ENCODE measurements at places on chromosomes 11 and 22. TPM values are rescaled to one million over a fixed set of nuclear protein-coding genes. Genes with fewer than 3 reads are reported as not detected.

DNA sequence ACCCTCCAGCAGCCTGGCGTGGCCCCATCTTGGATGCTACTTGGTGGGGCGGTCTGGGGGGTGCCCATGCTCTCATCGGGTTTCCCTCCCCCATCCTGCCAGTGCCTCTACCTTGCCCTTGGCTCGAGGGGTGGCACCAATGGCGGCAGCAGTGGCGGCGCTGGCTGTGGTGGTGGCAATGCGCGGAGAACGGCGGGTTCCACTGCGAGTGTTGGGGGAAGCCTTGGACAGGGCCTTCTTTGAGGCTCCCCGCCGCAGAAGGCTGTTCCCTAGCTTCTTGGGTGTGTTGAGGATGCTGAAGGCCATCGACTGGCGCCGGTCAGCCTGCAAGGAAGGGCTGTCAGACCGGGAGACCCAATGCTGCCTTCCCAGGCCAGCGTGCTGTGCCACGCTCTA lies 5.1 kb downstream of the IL18BP start:
- no peak for DNase-seq

- DNase-seq = no peak
Observed at GRCh38 chr22:44571566-44572413, 73.8 kb upstream of the RTL6 start.

- no peak for DNase-seq
Observed at GRCh38 chr11:27216270-27217149, 146.5 kb downstream of the CCDC34 start.

DNA sequence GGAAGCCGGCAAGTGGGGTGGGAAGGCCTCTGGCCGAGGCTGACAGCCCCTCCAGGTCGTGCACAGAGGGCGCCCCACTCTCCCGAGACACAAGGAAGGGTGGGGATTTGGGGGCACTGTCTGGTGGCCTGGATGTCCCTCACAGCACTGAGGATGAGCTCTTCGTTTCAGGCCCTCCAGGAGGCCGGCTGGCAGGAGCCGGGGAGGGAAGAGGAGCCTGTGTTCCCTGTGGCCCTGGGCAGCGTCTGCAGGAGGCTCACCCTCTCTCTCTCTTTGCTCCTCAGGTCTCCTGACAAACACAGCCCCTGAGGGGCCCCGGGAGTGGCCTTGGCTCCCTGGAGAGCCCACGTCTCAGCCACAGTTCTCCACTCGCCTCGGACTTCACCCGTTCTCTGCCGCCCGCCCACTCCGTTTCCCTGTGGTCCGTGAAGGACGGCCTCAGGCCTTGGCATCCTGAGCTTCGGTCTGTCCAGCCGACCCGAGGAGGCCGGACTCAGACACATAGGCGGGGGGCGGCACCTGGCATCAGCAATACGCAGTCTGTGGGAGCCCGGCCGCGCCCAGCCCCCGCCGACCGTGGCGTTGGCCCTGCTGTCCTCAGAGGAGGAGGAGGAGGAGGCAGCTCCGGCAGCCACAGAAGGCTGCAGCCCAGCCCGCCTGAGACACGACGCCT lies 1078.0 kb downstream of the BRD1 start:
- DNase-seq = no peak

- DNase-seq = no peak
Observed at GRCh38 chr22:45321827-45322226, 12.1 kb downstream of the FAM118A start.

DNA sequence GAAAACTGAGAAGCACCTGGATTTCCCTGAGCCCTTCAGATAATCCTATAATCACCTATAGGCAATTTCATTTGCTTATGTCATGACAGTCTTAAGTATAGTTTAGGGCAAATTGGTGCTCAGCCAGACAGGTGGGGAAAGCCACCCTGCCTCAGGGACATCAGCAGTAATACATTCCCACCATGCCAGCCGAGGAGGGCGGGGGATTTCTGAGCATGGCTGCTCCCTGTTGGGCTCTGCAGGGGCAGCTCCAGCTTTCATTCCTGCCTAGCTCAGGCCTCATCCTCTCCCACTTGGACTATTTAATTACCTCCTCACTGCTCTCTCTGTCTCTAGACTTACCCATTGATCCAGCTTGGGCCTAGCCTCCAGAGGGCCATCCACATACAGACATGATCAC lies 9.0 kb upstream of the DRD2 start:
- no peak for DNase-seq

GRCh38 chr22:42873356-42873755 lies 16.3 kb upstream of the ARFGAP3 start:
- no peak for DNase-seq

GRCh38 chr11:91261513-91261912 lies 963.1 kb upstream of the FAT3 start:
- DNase-seq = no peak

GRCh38 chr11:61133956-61134662 lies 27.1 kb downstream of the VPS37C start:
- no peak for DNase-seq

DNA sequence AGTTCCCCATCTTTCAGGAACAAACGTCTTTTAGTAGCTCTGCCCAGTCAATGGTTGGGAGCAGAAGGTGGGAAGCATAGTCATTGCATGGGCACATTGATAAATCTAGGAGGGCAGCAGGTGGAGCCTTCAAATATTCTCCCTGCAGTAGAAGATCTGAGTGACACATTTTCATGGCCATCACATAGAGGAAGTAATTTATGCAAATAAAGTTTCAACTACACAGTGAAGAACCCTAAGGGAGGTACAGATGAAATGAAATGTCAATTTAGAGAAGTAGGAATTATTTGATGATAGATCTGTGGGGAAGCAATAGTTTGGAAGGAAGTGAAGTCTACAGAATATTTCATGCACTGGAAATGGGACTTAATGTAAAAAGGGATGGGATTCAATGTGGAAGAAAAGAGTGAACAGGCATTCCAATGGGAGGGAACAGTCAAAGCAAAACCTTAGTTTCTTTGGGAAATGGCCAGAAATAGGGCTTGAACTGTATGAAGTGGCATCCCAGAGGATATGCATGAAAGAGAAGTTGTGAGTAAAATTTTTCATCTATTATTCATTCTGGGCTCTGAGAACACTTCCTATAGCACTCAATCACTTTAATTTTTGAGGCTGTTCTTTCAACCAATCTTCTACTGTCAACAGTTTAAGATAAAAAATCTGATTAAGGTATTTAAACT lies 256.2 kb upstream of the LUZP2 start:
- DNase-seq = no peak

GRCh38 chr11:22084564-22084963 lies 108.3 kb upstream of the ANO5 start:
- no peak for DNase-seq

DNA sequence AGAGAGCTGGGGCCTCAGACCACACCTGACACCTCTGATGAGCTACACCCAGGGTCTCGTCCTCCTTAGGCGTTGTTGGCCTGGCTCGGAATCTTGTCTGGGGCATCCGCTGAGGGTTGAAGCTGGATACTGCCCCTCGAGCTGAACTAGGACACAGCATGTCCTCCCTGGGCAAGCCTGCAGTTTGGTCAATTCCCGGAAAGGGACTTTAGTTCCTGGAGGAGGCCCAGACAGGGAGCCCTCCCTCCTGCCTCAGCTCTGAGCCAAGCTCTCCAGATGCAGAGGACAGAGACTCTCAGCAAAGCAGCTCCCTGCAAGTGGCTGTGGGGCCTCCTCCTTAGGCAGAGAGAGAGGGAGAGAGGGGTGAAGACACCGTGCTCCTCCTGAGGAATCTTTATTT lies 4.9 kb downstream of the APOL3 start:
- no peak for DNase-seq

Gene APOL3
- 15.5 TPM for polyA plus RNA-seq

Gene HDAC10
- 5.2 TPM for polyA plus RNA-seq

Measured in naive B cell (primary cell).